ENCODE measurements at places on chromosomes 11 and 22.

DNA sequence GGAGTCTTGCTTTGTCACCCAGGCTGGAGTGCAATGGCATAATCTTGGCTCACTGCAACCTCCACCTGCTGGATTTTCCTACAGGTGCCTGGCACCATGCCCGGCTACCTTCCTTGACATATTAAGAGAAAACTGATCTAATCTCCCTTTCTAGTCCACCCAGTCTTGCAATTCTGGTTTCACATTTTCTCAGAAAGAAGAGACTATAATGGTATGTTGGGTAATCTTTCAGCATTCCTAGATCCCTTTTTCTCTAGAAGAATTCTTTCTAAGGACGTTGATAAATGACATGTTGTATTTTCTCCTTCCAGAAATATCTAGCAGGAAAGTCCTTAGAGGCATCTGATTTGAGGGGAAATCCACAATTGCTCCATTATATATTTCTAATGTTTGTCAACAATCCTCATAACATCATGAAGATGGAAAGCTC lies 10.4 kb upstream of the HSPA8 start:
- H3K36me3 ChIP-seq = no peaks in the 10 kb centered on the region
- DNase-seq = peak; percentile 53
- no peaks in the 10 kb centered on the region for H3K4me1 ChIP-seq
- no peak overlapping the region for H3K27ac ChIP-seq
- no peaks in the 10 kb centered on the region for H3K27me3 ChIP-seq
- no peak overlapping the region for H3K4me3 ChIP-seq

GRCh38 chr11:65040847-65041622 lies at the start of gene SAC3D1:
Gene SAC3D1, plus strand, starts transcription at chr11:65041210. Its CDS starts 83 bp downstream, at chr11:65041293.
- peaks cover 20% of the 10 kb centered on the region for H3K36me3 ChIP-seq
- H3K4me3 ChIP-seq = peak within 1 kb of the TSS; percentile 70
- H3K27me3 ChIP-seq = no peaks in the 10 kb centered on the region
- DNase-seq = peak; percentile 85
- H3K4me1 ChIP-seq = peaks cover 38% of the 10 kb centered on the region

- H3K36me3 ChIP-seq = peaks cover 22% of the 10 kb centered on the region
- no peaks in the 10 kb centered on the region for H3K27me3 ChIP-seq
- peak; percentile 95 for DNase-seq
- no peak overlapping the region for H3K4me3 ChIP-seq
These were observed 41.1 kb downstream of the OSBPL5 start for GRCh38 chr11:3123761-3124733.

- H3K4me1 ChIP-seq = no peaks in the 10 kb centered on the region
- no peak overlapping the region for H3K27ac ChIP-seq
- no peak for DNase-seq
- no peaks in the 10 kb centered on the region for H3K36me3 ChIP-seq
- no peak overlapping the region for H3K4me3 ChIP-seq
These were observed 442.4 kb upstream of the ISX start for GRCh38 chr22:34623580-34623979.

DNA sequence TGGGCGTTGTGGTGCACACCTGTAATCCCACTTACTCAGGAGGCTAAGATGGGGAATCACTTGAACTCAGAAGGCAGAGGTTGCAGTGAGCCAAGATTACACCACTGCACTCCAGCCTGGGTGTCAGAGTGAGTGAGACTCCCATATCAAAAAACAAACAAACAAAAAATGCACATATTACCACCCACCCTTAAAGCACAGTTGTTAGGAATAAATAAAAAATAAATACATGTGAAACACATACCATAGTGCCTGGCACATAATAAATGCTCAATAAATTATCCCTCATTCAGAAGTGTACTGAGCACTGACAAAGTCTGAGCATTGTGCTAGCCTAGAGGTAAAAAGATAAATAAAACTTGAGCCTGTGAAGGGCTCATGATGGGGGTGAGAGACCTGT lies 9.0 kb upstream of the JAML start:
- H3K27me3 ChIP-seq = no peaks in the 10 kb centered on the region
- H3K4me3 ChIP-seq = no peak overlapping the region
- no peak overlapping the region for H3K27ac ChIP-seq
- H3K36me3 ChIP-seq = no peaks in the 10 kb centered on the region

GRCh38 chr11:27642954-27643353 lies 57.3 kb downstream of the BDNF start:
- DNase-seq = no peak
- no peaks in the 10 kb centered on the region for H3K36me3 ChIP-seq
- no peak overlapping the region for H3K4me3 ChIP-seq
- no peak overlapping the region for H3K27ac ChIP-seq
- H3K27me3 ChIP-seq = no peaks in the 10 kb centered on the region
- no peaks in the 10 kb centered on the region for H3K4me1 ChIP-seq

GRCh38 chr22:33116841-33117547 lies 58.8 kb upstream of the SYN3 start:
- H3K36me3 ChIP-seq = no peaks in the 10 kb centered on the region
- no peaks in the 10 kb centered on the region for H3K27me3 ChIP-seq
- no peaks in the 10 kb centered on the region for H3K4me1 ChIP-seq
- H3K4me3 ChIP-seq = no peak overlapping the region

GRCh38 chr22:48173773-48174160 lies 1411.3 kb downstream of the TBC1D22A start:
- no peaks in the 10 kb centered on the region for H3K27me3 ChIP-seq
- H3K4me1 ChIP-seq = no peaks in the 10 kb centered on the region
- no peaks in the 10 kb centered on the region for H3K36me3 ChIP-seq
- no peak overlapping the region for H3K27ac ChIP-seq
- no peak for DNase-seq

Measured in right atrium auricular region (tissue), 2 donors.